ENCODE measurements at places on chromosomes 4 and X.

DNA sequence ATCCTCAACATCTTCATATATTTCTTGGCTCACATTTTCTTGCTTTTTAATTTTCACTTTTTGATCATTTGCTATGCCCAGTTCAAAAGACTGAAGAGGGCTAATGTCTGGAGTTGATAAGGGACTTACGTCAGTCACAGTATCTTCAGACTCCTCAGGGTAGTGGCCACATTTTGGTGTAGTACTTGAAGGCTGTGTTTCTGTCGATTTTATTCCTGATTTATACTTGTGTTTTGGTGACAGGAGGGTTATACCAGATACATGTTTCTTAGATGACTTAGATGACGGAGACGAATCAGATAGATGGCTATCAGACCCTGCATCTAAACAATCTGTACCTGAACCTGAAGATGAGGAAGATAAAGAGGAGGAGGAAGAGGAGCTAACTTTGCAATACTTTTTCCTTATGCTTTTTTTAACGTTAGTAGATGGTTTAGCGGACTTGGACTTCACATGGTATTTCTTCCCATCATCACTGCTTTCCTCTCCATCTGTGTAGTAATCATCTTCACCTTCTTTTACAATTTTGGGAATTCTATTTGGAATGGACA, 13.4 kb downstream of the CFAP97 start:
- DNase-seq, result no peak

GRCh38 chrX:76183289-76184049, 10.6 kb downstream of the PBDC1 start:
- no peak for DNase-seq

- no peak for DNase-seq
These were observed 8.2 kb upstream of the ZRSR2 start for GRCh38 chrX:15781961-15782699.

GRCh38 chrX:1593286-1594271, 2.2 kb downstream of the AKAP17A start:
- DNase-seq, result no peak

- no peak for DNase-seq
These were observed 20.2 kb upstream of the SETD7 start for GRCh38 chr4:139576219-139576618.

- DNase-seq, result no peak
These were observed 24.0 kb downstream of the HAND2 start for GRCh38 chr4:173505924-173506518.

DNA sequence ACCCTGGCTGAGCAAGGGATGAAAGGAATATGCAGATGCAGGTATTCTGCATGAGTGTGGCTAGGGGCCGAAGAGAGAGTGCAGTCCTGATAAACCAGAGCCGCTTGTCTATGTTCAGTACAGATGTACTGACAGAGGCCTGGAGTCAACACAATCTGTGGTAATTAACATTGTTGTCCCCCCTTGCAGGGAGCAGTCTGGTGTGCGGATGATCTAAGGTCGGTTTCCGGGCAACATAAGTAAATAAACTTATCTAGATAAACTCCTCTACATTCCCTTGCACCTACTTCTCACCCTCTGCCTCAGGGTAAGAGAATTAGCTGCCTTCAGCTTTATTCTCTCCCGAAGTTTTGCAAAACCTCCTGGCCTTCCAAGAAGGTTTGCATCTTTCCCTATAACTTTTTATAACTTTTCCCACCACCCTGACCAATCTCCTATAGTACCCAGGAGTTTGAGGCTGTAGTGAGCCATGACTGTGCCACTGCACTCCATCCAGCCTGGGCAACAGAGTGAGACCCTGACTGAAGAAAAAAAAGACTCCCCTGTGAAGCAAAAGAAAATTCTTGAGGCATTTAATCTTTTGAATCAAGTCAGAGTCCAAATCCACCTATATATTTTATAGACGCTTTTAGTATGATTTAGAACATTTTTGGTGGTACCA, 26.6 kb downstream of the SNX25 start:
- DNase-seq, result no peak

GRCh38 chr4:77930876-77931275, 68.2 kb downstream of the MRPL1 start:
- DNase-seq, result no peak

GRCh38 chrX:40273356-40274050, 175.7 kb upstream of the BCOR start:
- no peak for DNase-seq

GRCh38 chr4:45518832-45519231, 605.0 kb downstream of the GABRG1 start:
- no peak for DNase-seq

DNA sequence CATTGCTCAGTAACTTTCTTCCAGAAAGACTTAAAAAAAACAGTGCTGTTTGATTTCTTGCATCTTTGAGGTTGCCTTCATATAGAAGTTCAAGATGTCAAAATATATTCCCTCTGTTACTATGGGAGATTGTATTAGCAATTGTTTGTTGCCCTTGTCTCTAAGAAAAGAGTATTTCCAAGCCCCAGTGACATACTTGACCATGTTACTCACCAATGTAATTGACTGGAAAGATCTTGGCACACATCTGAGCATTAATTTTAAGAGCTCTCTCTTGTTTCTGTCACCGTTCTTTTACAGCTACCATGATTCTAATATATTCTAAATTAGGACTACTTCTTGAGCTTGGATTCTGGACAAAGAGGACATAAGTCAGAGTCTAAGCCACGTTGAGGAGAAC, 902.7 kb upstream of the EPHA5 start:
- DNase-seq, result no peak

- DNase-seq, result no peak
These were observed 251.5 kb downstream of the GPM6A start for GRCh38 chr4:175560604-175561003.

DNA sequence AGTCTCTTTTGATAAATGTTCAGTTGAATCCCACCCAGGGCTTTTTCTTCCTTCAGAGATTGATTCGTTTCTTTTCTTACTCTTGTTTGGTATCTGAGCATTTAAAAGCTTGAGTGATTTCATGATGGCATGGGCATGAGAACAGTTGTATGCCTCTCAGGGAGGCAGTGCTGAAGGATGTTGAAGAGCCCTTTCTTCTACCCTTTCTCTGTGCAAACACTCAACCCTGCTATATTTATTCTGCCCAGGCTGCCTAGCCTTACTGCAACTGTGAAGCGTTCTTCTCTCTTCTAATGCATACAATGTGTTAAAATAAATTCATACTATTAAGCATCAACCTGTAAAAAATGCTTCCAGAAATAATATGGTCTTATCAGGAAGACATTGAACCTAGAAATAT, 367.6 kb upstream of the LCORL start:
- no peak for DNase-seq

DNA sequence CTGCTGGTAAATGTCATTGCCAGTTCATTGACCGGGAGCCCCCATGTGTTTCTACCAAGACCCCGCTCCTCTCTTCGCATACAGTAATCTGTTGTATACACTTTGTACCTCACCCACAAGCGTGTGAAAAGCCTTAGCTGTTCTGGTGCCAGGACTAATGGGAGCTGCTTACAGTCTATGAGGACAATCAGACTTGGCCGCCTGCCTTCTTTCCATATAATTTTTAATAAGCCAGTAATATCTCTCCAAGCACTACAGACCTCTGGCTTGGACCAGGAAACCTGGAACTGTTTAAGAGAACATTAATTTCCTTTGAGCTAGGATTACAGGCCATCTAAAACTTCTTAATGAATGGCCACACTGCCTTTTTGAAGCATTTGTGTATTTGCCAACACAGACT, 149.7 kb upstream of the MSX1 start:
- DNase-seq, result no peak

DNA sequence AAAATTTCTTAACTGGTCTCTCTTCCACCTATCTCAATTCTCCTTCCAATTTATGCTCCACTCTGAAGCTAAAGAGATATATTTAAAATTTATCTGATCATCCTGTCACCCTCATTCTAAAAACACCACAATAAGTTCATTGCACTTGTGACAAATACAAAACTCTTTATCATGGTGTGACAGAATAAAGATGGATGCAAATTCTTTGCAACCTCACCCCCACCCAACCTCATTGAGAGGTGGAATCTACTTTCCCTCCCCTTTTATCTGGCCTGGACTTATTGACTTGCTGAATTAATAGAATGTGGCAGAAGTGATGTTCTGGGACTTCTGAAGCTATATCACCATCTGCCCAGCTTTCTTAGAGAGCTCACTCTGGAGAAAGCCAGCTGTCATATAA, 46.5 kb downstream of the IDS start:
- DNase-seq, result no peak

- no peak for DNase-seq
These were observed 167.3 kb downstream of the PJA1 start for GRCh38 chrX:68997911-68998310.

DNA sequence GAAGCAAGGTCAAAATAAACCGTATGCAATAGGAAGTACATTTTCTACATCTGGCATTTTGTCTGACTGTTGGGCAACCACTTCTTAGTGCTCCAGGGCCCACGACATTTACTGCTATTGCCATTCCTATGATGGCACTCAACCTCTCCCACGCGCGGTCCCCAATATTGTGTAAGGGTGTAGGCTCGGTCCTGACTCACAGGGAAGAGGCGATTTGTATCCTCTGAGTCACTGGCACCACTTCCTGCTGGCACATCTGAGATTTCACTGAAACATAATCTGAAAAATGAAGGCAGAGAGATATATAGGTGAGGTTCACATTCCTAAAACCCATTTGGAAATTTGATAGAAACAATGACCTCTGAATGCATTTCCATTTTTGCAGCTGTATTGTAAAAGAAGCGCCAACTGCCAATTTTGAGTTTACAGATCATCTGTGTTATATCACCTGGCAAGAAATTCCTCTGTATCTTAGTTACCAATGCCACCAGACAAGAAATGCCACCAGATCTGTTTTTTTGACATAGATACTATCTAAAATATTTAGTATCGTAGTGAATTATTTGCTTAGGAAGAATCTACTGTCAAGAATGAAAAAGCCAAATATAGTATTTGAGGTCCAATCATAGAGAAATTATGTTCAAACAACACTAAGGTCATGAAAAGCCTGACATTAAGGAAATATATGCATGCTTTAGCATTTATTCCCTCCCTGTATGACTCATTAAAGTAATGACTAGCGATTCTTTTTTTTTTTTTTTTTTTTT, 9.8 kb downstream of the EREG start:
- DNase-seq, result peak; percentile 97

- no peak for DNase-seq
These were observed 25.5 kb upstream of the FUNDC1 start for GRCh38 chrX:44568196-44568595.

DNA sequence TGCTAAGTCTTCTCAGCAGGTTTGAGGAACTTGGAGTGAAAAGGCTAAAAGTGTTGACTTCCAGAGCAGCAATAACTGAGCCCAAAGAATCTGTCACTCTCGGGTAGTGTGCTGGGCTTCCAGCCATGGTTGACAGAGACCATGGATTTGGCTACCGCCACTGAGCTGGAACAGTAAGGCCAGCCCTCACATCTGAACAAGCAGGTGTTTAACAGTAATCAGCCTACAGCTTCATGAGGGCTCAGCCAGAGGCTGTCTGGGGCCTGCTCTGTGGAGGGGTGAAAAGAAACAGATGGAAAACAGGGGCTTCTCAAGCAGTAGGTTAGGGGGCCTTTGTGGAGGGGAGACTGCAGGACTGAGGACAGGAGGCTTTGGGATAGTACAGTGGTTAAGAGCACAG, 14.9 kb downstream of the RASL11B start:
- DNase-seq, result no peak

DNA sequence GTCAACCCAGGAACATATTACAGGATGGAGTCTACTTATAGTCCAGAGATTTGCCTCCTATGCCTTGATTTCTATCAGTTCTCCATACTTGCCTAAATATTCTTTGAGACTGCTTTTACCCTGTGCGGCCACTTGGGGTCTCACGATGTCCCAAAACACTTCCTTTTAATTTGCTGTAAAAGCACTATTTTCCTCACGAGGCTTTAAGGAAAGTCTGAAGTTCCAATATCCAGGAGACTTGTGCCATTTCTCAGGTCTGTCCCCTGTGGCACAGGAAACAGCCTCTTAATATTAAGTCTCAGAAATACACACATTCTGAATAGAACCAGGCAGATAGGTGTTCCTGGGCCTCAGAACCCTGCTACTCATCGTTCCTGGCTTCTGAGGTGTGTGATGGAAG, 142.9 kb downstream of the TMEM164 start:
- no peak for DNase-seq

DNA sequence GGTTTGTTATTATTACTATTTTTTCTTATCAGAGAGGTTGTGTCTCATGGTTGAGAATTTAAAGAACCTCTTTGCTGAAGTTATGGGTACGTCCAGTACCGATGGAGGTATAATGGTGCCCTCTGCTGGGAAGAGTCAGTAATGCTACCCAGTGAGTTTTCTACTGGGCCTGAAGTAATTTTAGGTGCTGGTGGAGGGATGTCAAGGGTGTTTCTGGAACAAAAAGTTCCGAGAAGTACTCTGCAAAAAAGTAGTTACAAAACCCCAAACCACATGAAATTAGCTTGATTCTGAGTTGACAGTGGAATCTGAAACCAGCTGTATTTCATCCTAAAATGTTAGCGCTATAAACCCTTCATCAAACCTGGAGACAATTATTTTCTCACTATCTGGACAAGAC, 102.5 kb upstream of the MID1 start:
- no peak for DNase-seq

- no peak for DNase-seq
These were observed 26.9 kb upstream of the PASD1 start for GRCh38 chrX:151536571-151536970.

DNA sequence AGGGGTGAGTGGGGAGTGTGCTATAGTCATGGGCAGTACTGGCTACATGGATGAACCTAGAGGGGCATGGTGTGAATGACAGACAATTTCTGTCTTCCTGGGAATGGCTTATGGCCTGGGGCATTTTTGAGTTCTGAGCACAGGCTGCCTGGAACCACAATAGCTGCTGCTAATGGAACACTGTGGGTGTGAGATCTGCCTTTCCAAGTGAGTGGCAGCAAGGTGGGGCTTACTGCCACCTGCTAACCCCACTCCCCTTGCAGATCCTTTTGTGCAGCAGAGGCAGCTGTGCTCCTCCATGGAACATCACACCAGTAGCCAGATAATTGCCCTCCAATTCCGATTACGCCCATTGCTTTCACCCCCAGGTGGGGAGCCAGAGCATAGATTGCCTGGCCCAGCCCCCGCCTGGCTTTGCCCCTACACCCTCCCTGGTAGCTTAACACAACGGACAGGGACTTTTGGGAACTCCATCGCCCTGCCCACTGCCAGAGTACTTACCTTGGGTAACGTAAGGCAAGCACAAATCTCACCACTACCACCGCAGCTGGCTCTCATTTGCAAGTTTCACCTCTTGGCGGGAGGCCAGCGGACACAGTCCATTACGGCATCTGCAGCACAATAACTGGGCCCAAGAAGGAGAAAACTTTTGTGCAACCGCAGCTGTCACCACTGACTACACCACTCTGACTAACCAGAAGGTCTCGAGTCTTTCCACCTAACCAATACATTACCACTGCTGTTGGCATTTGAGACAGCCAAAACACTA, 421.2 kb upstream of the NWD2 start:
- no peak for DNase-seq

- DNase-seq, result no peak
These were observed 122.4 kb downstream of the RAP1GDS1 start for GRCh38 chr4:98383431-98384106.

Data from RWPE2 (cell line).